ENCODE measurements at places on chromosomes 2 and 18.

DNA sequence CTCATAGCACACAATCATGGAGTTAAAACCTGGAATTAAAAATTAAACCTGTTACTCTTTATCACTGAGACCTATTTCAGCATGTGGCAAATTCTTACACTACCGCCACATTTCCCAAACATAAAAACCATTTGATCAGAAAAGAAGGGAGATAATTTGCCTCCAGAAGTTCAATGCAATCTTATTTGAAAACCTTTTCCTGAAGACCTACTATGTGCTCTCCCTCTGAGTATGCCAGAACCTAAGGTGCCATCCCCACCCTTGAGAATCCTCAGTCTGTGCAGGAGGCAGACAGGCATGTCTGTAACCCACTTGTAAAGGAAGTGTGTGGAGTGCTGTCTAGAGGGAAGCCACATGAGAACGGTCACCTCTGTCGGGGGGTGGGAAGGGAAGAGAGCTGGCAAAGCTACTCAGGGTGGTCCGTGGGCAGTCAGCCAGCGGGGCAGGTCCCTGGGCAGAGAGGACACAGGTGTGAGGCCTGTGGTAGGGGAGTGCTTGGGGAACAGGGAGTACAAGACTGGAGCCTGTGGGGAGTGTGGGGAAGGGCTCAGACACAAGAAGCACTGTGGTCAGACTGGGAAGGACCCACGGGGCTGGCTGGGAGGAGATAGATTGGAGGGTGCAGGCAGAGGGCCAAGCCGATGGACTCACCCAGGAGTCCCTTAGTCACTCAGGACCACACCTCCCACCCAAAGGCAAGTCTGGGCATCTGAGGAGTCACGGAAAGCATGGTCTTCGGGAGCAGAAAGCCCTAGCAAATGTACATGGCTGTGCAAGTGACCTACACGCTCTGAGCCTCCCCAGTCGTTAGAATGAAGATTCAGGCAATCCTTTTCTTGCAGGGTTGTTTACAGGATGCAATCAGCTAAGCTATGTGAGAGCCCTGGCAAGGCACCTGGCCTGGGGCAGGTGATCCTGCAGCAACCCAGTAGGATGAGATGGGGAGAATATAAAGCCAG is 22.8 kb downstream of the CRACDL start:
- no peak for DNase-seq

DNA sequence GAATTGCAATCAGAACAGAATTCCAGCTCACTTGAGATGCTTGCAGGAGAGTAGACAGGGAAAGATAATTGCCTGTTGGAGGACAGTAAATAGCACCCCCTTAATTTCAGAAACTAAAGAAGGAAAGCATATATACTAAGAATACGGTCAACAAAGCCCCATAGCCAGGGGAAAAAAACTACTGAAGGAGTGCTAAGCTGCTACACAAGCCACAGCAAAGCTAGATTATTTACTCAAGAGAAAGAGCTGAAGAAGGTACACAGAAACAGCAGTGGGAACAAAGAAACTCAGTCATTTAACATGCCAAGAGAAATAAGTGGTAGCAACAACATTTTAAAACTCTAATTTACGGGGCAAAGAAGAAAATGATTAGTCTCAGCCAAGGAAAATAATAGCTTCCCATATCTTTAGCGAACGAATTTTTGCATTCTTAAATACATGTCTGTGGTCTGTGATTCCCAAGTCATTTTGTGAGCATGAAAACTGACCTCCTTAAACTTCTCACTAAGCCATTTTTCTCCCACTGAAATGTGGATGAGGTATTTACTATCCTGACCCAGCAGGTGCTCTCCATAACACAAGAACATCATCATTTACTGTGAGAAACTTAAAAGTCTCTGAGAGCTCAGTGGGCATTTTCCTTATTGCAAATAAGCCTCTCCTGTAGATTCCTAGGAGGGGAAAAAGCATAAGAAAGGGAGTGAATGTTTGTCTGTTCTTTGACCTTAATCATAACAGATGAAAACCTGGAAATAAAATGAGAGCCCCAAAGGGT is 196.0 kb downstream of the PAX3 start:
- DNase-seq: no peak

GRCh38 chr2:42367835-42368234 is 6.8 kb upstream of the COX7A2L start:
- DNase-seq: no peak

DNA sequence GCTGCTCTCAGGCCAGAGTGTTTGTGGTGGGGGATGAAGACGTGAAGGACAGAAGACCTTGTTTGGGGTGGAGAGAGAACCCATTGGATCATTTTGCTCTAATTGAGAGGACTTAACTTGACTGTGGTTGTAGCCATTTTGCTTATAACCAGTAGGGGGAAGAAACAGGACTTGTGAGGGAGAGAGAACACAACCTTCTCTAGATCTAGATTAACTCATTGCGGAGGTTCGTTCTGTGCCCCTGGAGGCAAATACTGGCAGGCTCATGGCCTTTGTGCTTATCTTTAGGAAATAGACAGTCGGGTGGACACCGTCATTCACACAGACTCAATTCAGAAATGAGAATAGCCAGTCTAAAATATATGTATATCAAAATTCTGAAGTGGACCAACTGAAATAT is 147.0 kb upstream of the LHCGR start:
- no peak for DNase-seq

GRCh38 chr2:224360801-224361251 is 41.1 kb downstream of the FAM124B start:
- no peak for DNase-seq

DNA sequence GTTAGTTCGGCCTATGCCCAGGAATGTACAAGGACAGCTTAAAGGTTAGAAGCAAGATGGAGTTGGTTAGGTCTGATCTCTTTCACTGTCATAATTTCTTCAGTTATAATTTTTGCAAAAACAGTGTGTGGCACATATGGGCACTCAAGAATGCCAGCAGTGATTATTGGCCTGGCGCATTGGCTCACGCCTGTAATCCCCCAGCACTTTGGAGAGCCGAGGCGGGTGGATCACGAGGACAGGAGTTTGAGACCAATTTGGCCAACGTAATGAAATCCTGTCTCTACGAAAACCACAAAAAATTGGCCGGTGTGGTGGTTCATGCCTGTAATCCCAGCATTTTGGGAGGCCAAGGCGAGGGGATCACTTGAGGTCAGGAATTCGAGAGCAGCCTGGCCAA is 75.7 kb upstream of the MSH2 start:
- DNase-seq: no peak

DNA sequence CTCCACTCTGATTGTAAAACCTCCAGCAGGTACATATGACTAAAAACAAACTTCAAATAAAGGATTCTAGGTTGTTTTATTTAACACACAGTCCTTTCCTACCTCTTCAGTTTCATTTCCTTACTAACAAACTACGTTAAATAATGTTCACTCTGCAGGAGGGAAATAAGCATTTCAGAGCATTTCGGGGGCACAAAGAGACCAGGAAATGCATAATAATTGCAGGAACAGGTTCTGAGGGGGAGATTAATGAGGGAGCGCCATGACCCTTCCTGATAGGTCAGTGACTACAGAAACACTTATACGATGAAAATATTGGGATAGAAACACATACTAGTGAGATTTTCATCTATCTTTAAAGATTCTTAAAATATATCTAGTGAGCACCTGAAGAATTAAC is 416.6 kb downstream of the NRXN1 start:
- DNase-seq: no peak

- DNase-seq: no peak
These were observed 685.4 kb upstream of the CELF4 start for GRCh38 chr18:38250971-38251370.

GRCh38 chr2:18932853-18933252 is 343.5 kb upstream of the NT5C1B start:
- no peak for DNase-seq

DNA sequence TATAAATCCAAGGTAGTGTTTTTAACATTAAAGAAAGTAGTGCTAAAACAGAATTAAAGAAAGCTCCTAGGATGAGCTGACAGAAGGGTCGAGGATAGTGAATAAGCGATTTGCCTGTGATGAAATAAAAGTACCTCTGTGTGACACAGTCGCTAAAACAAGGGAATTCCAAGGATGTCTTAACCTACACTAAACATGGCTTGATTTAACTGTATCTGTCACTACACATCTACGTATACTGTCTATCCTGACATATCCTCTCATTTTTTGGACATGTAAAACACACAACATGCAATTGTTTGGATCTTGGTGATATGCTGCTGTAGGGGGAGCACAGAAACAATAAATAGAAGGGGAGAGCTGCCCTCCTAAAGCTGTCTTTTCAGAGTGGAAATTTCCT is 580.8 kb upstream of the SLC8A1 start:
- no peak for DNase-seq

- no peak for DNase-seq
These were observed 26.3 kb downstream of the IRS1 start for GRCh38 chr2:226773291-226773690.

- DNase-seq: no peak
These were observed 18.3 kb downstream of the SH3BP4 start for GRCh38 chr2:234970099-234970440.

- no peak for DNase-seq
These were observed 181.3 kb downstream of the ALPK2 start for GRCh38 chr18:58447402-58448095.

DNA sequence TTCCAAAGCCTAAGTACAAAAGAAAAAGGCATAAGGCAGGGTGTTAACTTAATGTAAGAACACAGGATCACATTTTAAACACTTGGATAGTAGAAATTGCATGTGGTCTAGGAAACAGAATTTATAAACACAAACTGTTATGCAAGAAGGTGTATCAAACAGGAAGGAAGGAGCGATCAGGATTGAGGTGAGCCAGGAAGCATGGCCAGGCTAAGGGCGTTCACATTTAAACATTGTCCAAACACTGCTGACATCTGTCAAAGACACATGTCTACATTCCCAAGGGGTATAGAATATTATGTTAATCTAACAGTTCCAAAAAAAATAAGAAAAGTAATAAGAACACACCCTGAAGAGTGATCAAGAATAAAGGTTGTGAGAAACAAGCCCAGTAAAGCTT is 71.3 kb downstream of the CCDC141 start:
- no peak for DNase-seq

GRCh38 chr2:234673961-234674759 is 177.3 kb upstream of the ARL4C start:
- no peak for DNase-seq

DNA sequence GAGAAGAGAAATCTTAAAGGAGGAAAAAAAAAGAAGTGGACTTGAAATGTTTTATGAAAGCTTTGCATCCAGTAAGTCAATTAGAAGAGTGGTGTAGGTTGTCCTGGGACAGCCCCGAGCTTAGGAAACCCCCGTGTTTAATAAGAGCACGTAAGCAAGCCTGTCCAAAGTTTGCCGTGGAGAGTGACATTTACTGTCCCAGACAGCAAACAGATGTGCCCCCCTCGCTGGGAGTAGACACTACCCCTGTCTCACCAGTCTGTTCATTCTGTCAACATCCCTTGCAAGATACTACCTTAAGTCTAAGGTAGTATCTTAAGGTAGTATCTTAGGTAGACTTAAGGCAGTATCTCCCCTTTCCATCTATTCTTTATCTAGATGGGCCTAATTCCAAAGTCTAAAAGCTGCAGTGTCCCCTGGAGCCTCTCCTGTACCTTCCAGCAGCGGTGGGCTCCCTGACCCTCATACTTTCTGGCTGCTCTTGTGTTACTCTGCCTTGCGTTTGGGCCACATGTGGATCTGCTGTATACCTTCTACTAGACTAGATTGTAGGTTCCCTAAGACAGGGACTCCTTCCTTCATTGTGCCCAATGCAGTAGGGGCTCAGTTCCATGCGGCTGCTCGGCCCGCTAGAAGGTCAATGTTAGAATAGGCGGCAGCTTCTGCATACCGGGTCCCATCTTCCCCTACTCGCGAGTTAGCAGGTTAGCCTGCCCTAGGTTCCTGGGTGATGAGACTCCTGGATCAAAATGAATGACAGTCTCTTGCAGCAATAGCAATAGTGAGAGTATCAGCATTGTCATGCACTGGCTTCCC is 244.1 kb downstream of the GBX2 start:
- no peak for DNase-seq

GRCh38 chr2:80361904-80362303 is 57.4 kb upstream of the LRRTM1 start:
- no peak for DNase-seq
